ENCODE measurements at places on chromosomes 7 and 10.

GRCh38 chr7:143269251-143269650 is 6.0 kb downstream of the GSTK1 start:
- no peak for DNase-seq

DNA sequence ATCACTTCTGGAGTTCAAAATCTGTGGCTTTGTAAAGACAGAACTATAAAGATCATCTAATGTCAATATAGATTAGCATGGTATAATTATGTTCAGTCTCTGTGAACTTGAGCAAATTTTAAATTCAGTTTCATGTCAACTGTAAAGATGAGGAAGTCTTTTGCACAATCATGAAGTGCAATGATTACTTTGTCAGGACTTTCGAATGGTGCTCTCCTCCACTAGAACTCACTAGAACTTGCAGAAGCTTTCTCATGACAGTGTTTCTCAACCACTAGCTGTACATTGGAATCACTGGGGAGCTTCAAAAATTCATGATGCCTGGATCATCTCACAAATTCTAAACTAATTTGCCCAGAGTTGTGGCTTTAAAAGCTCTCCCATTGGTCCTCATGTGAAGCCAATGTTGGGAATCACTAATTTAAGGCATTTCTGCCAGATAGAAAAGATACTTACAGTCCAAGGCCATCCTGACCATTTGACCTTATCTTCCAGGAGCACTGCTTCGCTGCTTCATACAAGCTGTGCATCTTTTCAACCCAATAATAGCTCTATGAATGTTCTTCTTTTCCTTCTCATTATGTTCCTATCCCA is 12.9 kb downstream of the OR2AE1 start:
- no peak for DNase-seq

GRCh38 chr10:77168161-77168560 is 469.4 kb downstream of the KCNMA1 start:
- DNase-seq = no peak

GRCh38 chr10:79178614-79179163 is 109.9 kb downstream of the ZMIZ1 start:
- no peak for DNase-seq

DNA sequence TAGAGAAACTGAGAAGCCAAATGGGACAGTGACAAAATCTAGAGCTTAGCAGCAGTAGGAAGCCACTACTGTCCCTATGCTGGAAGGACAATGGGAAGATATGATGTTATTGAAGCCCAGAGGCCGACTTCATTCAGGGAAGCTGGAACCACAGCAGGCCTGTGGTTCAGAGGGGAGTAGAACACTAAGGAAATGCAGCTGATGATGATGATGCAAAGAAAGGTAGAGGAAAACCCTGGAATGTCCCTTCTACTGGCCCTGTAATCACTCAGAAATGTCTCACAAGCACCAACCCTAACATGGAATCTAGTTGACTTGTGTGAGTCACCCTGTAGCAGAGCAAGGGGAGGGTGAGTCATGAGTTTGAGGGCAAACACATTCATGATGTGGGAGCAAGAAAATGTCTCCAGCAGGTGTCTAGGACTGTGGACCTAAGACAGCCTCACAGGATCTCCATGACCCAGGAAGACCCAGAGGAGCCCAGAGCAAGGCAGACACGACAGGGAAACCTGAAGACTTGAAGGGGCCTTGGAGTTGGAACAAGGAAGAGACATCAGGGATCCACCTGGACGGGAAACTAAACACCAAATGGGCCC is 37.0 kb upstream of the LRRC17 start:
- DNase-seq = peak; percentile 0

DNA sequence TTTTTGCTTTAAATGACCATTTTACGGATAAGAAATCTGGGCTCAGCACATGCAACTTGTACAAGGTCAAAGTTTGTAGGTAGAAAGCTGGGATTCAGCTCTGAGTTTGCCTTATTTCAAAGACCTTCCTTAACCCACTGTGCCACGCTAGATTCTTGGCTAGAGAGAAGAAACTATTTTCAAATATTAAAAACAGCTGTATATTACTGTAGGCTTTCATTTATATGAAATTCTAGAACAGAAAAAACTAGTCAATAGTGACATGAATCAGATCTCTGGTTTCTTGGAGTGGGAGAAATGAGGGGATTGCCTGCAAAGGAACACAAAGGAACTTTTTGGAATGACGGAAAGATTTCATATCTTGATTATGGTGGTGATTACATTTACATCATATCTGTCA is 53.0 kb upstream of the C1GALT1 start:
- DNase-seq = no peak

GRCh38 chr7:17769918-17770317 is 170.4 kb downstream of the SNX13 start:
- peak; percentile 14 for DNase-seq

- DNase-seq = no peak
These were observed 18.7 kb downstream of the AKR1C1 start for GRCh38 chr10:4981722-4982471.

DNA sequence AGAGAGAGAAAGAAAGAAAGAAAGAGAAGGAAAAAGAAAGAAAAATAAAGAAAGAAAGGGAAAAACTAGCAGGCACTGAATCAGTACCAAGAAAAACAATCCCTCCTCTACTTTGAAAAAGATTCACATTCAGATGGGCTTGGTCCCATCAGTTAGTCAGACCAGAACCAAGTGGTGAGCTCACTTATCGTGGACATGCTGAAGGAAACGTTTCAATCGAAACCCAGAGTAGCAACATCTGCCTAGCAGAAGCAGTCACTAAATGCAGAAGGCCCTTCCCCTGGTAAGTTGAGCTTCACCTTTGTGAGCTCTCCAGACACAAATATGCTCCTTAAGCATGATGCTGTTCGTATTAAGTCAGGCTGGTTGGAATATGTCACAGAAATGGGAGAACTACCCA is 167.7 kb downstream of the TRIL start:
- no peak for DNase-seq

- DNase-seq = no peak
These were observed 285.9 kb downstream of the ADARB2 start for GRCh38 chr10:1451362-1451888.

GRCh38 chr7:51160990-51161615 is 155.5 kb downstream of the COBL start:
- peak; percentile 11 for DNase-seq

Measured in stimulated activated CD8-positive, alpha-beta memory T cell treated with anti-CD3 and anti-CD28 coated beads, Interleukin-12 subunit alpha, Interleukin-12 subunit beta, amount 100 ng/mL, for 1 hour (primary cell).